RPMI8226 (cell line): ENCODE measurements at places on chromosomes 2 and 18.

- peak; percentile 26 for DNase-seq
Measured at GRCh38 chr2:30708491-30709290, 98.6 kb downstream of the CAPN13 start.

DNA sequence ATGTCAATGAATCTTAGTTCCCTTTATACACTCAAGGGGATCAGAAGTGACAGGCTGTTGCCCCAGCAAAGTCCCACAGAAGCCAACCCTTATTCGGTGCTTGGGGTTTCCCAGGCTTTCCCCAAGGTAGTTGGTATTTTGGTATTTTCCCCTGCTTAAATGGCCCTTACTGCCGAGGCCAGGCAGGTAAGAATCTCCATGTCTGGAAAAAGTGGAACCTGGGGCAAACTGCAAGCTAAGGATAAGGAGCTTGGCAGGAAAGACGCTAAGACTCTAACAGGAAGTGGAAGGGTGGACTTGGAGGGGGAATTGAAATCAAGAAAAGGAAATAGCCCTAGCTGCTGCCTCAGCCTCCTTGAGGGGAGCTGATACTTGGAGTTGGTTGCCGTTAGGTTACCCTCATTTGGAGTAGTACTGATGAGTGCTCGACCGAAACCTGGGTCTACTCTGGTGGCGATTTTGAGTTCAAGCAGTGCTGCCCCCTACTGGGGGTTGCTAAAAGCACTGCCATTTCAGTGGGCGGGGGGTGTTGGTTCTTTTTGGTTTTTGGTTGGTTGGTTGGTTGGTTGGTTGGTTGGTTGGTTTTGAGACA is 3.3 kb upstream of the GPBAR1 start:
- DNase-seq = peak; percentile 62

GRCh38 chr2:239830121-239831000 is 194.8 kb downstream of the NDUFA10 start:
- DNase-seq = peak; percentile 57

DNA sequence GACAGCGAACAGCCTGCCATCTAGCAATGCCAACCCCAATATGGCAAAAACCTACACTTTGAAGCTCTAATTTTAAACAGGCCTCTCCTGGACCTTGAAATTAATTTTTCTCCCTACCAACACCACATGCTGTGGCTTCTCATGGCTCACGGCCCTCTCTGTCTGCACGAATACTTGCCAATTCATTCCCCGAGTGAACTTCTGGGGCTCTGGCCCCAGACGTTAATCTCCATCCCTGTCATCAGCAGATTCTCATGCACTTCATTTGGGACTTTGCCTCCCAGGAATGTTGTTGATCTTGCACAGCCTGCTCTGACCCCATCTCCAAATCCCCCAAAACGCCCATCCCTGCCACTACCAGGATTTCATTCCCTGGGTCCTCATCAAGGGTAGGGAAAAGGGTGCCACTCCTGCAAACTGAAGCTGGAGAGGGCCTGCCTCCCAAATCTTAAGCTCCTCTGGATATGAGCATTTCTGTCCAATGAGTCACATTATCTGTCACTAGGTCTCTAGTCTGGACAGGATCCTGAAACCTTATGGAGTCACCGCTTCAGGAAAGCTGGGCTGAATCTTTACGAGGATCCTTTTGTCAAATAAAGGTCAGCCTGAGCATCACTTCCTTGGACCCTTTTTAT is 10.4 kb downstream of the FIGLA start:
- no peak for DNase-seq

GRCh38 chr2:182594286-182594685 is 121.8 kb upstream of the DNAJC10 start:
- no peak for DNase-seq

GRCh38 chr18:49018554-49019445 is 68.0 kb upstream of the SMAD7 start:
- DNase-seq = no peak

- no peak for DNase-seq
Measured at GRCh38 chr2:54867457-54867856, 144.0 kb downstream of the EML6 start.

- peak; percentile 29 for DNase-seq
Measured at GRCh38 chr2:60556576-60557485, 3.4 kb upstream of the BCL11A start.

- DNase-seq = no peak
Measured at GRCh38 chr18:6376433-6377229, 38.1 kb downstream of the L3MBTL4 start.

- DNase-seq = no peak
Measured at GRCh38 chr2:106358521-106358920, 109.7 kb downstream of the RGPD3 start.

- DNase-seq = peak; percentile 28
Measured at GRCh38 chr2:54559593-54560145, 103.5 kb downstream of the SPTBN1 start.

DNA sequence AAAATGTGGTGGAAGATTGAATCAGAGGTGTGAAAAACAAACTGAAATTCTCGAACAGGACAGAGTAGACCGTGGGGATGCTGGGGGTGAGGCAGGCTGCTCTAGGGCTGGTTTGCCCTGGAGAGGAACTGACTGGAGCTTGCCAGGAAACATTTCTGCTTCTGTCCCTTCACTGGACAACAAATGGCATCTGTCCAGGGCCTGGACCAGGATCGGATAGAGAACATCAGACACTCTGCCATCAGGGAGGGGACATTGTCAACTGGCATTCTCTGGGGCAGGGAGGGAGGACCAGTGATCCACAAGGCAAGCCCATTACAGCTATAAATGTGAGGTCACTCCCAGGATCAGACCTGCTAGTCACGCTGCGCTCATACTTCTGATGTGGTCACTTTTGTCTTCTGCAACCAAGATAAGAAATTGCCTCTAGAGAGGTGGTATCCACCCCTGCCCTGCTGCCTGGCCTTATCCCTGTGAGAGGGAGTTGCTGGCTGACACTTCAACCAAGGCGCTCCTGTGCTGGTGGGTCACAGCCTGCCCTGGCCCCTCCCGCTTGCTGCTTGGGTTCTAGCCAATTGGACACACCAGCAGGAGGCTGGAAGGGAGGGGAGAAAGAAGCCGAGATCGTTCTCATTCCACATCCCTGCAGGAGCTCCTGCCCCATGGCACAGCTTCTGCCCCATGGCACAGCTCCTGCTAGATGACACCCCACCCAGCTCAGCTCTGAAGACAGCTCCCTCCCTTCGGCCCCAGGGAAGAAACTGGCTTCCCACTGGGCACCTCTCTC is 8.7 kb downstream of the NPPC start:
- no peak for DNase-seq

- DNase-seq = no peak
Measured at GRCh38 chr2:239370403-239370802, 30.4 kb downstream of the HDAC4 start.

GRCh38 chr2:102801858-102802699 is 40.2 kb downstream of the TMEM182 start:
- no peak for DNase-seq

DNA sequence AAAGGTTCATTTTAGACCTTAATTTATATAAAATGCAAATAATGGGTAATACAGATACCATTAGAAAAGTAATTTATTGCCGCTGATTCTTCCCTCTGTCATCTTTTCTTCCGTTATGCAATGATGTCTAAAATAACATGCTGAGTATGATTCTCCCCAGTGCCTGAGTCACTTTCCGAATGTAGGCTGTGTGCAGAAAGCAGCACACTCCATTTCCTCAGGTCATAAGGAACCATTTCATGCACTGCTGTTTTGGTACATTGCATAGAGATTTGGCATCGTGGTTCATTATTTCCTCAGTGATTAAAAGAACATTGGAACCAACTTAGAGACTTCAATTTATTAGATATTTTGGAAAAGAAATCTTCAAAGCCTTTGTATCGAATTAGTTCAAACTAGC is 173.5 kb downstream of the CDH2 start:
- DNase-seq = no peak

DNA sequence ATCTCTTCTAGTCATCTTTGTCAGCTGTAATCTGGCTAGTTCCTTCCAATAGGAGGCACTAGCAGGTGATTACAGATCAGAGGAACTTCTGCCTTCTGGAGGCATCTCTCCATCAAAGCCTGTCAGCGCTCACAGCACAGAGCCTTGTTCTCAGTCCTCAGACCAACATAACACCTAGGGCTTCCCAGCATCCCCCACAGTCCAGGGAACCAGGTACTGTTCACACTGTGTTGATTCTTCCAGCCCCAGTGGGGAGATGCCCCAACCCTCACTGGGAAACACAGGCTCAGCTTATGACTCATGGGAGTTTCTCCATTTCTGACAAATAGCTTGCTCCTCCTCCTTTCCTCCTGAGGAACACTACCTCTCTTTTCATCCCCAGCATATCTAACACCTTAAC is 601.7 kb downstream of the CBLN2 start:
- no peak for DNase-seq

DNA sequence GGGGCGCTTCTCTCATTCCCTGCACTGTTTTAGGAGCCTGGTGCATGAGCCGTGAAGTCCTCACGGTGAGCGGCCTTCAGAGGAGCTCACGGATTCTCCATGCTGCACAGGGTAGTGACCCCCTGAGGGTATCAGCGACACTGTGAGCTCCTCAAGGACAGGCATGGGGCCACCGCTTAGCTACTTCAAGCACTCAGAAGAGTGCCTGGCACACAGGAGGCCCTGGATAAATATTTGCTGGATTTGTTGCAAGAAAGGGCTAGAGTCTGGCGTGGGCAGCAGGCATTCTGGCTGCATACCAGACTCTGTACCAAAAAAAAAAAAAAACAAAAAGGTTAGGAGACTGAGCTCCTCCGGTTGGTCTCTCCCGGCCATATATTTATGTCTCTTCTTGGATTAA is 5.7 kb upstream of the MBP start:
- no peak for DNase-seq

DNA sequence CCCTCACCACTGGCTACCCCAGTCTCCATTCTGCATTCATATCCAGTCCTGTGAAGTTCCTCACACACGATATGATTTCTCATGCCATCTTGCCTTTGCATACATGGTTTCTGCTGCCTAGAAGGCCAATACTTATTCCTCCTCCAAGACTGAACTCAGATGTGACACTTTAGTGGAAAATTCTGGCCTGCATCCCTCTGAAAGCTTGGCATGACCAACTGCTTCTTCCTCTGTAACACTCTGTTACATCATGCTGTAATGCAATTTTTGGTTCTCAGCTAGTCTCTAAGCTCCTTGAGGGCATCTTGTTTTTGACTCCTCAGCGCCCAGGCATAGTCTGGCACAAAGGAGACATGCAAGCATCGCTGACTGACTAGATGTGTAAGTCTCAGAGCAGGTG is 12.6 kb downstream of the FAM161A start:
- no peak for DNase-seq

GRCh38 chr2:203501873-203502272 is 33.2 kb downstream of the RAPH1 start:
- DNase-seq = no peak

- DNase-seq = no peak
Measured at GRCh38 chr2:116513991-116514390, 1300.5 kb upstream of the DDX18 start.
